Hair follicle dermal papilla cell (primary cell): ENCODE measurements at places on chromosomes 3 and 15. TPM values are rescaled to one million over a fixed set of nuclear protein-coding genes. Genes with fewer than 3 reads are reported as not detected.

The TPM1 gene
- 659 and 760 TPM in 2 replicates for total RNA-seq

The CYP8B1 gene
- total RNA-seq = not detected in 2 replicates

The CYP19A1 gene
- total RNA-seq = 2.6 and 3.1 TPM in 2 replicates

The LDHAL6B gene
- total RNA-seq = not detected in 2 replicates

The CCR9 gene
- total RNA-seq = not detected in 2 replicates

The GCNT3 gene
- not detected in 2 replicates for total RNA-seq

The ZPLD1 gene
- not detected in 2 replicates for total RNA-seq

The ITPKA gene
- total RNA-seq = 0.32 and 0.85 TPM in 2 replicates

The LYSMD4 gene
- total RNA-seq = 6.1 and 11.4 TPM in 2 replicates

The MAGEL2 gene
- under 0.01 and 0.24 TPM in 2 replicates for total RNA-seq
